ENCODE measurements at places on chromosomes 1 and 21.

DNA sequence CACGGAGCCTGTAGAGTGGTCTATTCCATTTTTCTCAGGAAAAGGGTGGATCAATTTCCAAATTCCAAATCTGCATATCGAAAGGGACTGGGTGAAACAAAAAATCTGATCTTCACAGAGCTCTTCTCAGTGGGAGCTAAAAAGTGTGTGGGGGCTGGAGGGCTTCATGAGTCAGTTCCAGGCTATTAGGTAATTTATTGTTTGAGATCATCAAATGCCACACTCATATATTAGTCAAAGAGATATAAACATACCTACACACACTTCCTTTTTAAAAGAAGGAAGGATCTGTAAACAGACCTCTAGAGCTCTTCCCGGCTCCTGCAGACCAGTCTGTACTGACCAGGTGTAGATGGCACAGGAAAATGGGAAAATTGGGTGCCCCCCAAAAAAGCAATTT, 175.4 kb downstream of the ZBTB18 start:
- DNase-seq: no peak
- H3K27ac ChIP-seq: no peak overlapping the region
- peaks cover 3% of the 10 kb centered on the region for H3K4me1 ChIP-seq
- no peak overlapping the region for H3K4me3 ChIP-seq

GRCh38 chr1:91619881-91620280, 119.2 kb downstream of the CDC7 start:
- H3K27ac ChIP-seq: no peak overlapping the region
- no peaks in the 10 kb centered on the region for H3K36me3 ChIP-seq
- DNase-seq: no peak
- H3K4me1 ChIP-seq: peaks cover 21% of the 10 kb centered on the region
- H3K27me3 ChIP-seq: no peaks in the 10 kb centered on the region
- H3K4me3 ChIP-seq: no peak overlapping the region

DNA sequence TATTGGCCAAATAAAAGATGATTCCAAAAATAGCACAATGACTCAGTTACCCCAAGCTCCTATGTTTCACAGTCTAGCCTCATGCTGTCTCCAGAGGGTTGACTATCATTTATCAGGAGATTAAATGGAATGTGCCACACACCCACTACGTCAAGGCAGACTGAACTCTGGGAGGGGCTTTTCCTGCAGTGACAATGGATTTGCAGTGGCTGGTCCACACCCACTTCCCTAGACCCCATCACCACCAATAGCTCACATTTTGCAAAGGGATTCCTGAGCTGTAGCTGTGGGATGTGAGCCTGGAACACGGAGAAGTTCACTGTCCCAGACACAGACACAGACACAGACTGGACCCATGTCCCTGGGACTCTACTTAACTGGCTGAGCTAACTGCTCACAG, 77.1 kb downstream of the HLCS start:
- H3K27me3 ChIP-seq: no peaks in the 10 kb centered on the region
- peak overlapping the region; percentile 79 for H3K27ac ChIP-seq
- H3K4me3 ChIP-seq: no peak overlapping the region
- H3K4me1 ChIP-seq: peaks cover 34% of the 10 kb centered on the region
- no peak for DNase-seq

- H3K4me3 ChIP-seq: no peak overlapping the region
- peaks cover 12% of the 10 kb centered on the region for H3K4me1 ChIP-seq
- DNase-seq: no peak
- no peaks in the 10 kb centered on the region for H3K27me3 ChIP-seq
- no peaks in the 10 kb centered on the region for H3K36me3 ChIP-seq
Observed at GRCh38 chr1:213122514-213122929, 71.5 kb downstream of the RPS6KC1 start.

DNA sequence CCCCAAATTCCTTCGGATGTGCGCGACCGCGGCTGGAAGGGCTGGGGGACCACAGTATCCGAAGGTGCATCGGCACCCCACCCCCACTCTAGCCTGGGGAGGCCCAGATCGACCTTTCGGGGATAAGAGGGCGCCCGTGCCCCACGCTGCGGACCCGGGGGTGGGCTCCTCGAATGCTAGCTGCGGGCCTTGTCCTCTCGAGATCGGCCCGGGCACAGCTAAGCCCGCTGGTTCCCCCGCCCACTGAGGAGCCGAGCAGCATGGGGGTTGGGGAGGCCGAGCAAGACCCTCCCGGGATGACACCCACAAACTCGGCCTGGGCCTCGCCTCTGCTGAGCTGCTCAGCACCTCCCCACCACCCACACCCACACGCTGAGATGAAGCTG, 653 bp upstream of the IFFO2 start:
- H3K27ac ChIP-seq: peak overlapping the region; percentile 33
- peak overlapping the region; percentile 86 for H3K4me3 ChIP-seq
- DNase-seq: no peak
- H3K27me3 ChIP-seq: no peaks in the 10 kb centered on the region
- H3K36me3 ChIP-seq: no peaks in the 10 kb centered on the region

- no peaks in the 10 kb centered on the region for H3K36me3 ChIP-seq
- H3K4me1 ChIP-seq: peaks cover 12% of the 10 kb centered on the region
- H3K4me3 ChIP-seq: no peak overlapping the region
- DNase-seq: no peak
- no peak overlapping the region for H3K27ac ChIP-seq
Observed at GRCh38 chr1:234488054-234489006, 9.4 kb upstream of the TARBP1 start.

DNA sequence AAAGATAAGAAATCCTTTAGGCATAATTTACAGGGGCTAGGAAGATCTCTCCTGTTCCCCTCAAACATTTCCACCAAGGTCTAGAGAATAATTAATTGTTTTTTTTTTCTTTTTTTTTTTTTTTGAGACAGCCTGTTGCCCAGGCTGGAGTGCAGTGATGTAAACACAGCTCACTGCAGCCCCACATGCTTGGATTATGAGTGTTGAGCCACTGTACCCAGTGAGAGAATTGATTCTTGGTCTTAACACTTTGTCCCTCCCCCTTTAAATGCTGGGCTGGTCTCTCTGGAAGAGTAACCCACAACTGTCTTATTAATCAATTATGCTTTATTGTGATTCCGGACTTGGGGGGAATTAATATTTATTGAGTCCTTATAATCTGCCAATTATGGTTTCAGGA, 33.4 kb downstream of the ATF3 start:
- H3K4me1 ChIP-seq: peaks cover 39% of the 10 kb centered on the region
- H3K36me3 ChIP-seq: no peaks in the 10 kb centered on the region
- H3K27ac ChIP-seq: no peak overlapping the region
- no peak for DNase-seq
- no peaks in the 10 kb centered on the region for H3K27me3 ChIP-seq

DNA sequence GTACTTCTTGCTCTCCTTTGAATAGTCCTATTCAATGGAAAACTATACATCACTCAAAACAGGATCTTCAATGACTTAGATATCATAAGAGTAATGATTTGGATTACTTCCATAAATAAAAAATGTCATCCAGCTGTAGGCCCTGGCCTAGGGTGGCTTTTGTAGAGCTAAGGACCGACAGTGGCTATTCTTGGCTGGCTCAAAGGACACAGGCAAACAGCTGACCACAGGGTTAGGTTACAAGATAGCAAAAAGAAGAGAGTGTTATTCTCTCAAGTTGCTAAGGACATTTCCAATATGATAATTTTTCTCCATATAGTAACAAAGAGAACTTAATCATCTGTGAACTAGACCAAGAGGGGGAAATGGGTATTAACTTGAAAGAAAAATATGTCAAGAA, 495.1 kb downstream of the PLPP3 start:
- H3K27me3 ChIP-seq: no peaks in the 10 kb centered on the region
- no peak overlapping the region for H3K4me3 ChIP-seq
- no peaks in the 10 kb centered on the region for H3K36me3 ChIP-seq
- H3K27ac ChIP-seq: no peak overlapping the region
- H3K4me1 ChIP-seq: peaks cover 14% of the 10 kb centered on the region

GRCh38 chr1:93353286-93353685, 7.6 kb downstream of the DR1 start:
- no peak overlapping the region for H3K27ac ChIP-seq
- no peaks in the 10 kb centered on the region for H3K27me3 ChIP-seq
- no peak for DNase-seq
- peaks cover 43% of the 10 kb centered on the region for H3K36me3 ChIP-seq

- peaks cover 14% of the 10 kb centered on the region for H3K27me3 ChIP-seq
- DNase-seq: peak; percentile 35
- no peak overlapping the region for H3K27ac ChIP-seq
- H3K4me3 ChIP-seq: no peak overlapping the region
Observed at GRCh38 chr1:17059391-17060305, 5.8 kb upstream of the SDHB start.

- H3K4me1 ChIP-seq: no peaks in the 10 kb centered on the region
- no peak overlapping the region for H3K27ac ChIP-seq
- no peak overlapping the region for H3K4me3 ChIP-seq
- no peak for DNase-seq
Observed at GRCh38 chr1:36656838-36657237, 174.1 kb upstream of the CSF3R start.

- no peak for DNase-seq
- peaks cover under 1% of the 10 kb centered on the region for H3K4me1 ChIP-seq
- no peak overlapping the region for H3K4me3 ChIP-seq
- no peaks in the 10 kb centered on the region for H3K36me3 ChIP-seq
Observed at GRCh38 chr1:10484521-10484920, 9.8 kb downstream of the PEX14 start.
